ENCODE measurements at places on chromosomes 2 and 18.

GRCh38 chr2:177355874-177356273 lies 36.7 kb upstream of the AGPS start:
- DNase-seq = no peak

- DNase-seq = no peak
These were observed 109.7 kb downstream of the MSH2 start for GRCh38 chr2:47512581-47513083.

DNA sequence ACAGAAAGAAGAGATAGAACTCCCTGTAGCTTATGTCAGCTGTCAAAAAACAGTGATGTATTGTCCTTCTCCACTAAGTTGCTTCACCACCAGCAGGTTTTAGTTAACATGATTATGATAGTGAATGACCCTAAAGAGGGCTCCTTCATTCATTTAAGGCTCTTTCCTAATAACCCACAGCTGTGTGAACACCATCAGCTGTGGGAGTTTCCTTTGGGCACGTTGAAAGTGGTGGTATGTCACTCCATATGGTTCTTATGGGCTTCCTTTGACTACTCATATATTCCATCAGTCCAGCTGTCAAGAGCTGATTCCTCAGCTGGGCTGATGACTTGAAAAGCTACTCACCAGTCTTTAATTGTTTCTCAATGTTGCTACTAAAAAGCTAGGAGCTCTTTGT lies 210.3 kb downstream of the UBE2E3 start:
- no peak for DNase-seq

DNA sequence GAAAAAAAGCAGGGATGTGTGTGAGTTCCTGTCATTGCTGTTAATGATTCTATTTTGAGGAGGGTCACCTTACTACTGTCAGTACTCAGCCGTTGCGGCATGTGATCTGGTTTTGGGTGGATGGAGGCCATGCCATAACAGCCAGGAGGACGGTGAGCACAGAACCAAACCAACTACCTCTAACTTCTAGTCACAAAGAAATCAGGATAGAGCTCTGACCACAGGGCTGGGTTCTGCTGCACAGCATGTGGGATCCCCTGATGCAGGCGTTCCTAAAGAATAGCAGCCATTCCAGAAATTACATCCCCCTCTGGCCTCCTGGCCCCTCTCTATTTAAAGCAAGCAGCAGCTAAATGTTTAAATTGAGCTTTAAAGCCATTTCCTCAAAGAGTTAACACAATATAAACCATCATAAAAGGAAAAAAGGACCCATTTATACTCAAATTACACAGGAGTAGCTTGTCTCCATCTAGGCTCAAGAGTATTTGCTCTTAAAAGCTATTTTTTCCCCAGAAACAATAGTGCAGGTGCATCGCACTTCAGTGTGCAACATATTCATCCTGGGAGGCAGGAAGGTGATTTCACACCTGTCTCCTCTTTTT lies 786.4 kb downstream of the RNF144A start:
- DNase-seq = no peak

DNA sequence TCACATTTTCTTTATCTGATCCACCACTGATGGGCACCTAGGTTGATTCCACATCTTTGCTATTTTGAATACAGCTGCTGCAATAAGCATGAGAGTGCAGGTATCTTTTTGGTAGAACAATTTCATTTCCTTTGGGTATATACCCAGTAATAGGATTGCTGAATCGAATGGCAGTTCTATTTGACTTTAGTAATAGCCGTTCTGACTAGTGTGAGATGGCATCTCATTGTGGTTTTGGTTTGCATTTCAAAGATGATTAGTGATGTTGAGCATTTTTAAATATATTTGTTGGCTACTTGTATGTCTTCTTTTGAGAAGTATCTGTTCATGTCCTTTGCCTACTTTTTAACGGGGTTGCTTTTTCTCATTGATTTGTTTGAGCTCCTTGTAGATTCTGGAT lies 72.3 kb downstream of the CCDC138 start:
- no peak for DNase-seq

- DNase-seq = no peak
These were observed 133.6 kb downstream of the SP3 start for GRCh38 chr2:173831312-173832229.

DNA sequence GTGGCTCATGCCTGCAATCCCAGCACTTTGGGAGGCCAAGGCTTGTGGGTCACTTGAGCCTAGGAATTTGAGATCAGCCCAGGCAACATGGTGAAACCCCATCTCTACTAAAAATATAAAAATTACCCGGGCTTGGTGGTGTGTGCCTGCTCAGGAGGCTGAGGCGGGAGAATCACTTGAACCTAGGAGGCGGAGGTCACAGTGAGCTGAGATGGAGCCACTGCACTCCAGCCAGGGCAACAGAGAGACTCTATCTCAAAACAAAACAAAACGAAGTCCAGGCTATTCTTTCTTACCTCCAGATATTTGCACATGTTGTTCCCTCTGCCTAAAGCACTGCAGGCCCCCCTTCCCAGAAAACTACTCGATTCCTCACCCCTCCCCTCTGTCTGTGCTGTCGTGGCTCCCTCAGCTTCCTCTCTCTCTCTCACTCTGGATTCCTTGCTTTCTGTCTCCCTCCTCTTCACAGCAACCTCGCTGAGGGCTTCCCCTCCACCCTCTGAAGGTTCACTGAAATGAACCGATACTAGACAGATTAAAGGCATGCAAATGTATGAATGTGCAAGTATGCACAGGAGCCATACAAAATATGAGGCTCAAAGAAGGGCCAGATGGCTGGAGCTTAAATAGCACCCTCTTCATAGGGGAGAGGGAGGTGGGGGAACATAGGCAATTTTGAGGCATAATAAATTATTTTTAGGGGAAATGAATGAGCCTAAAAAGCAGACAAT lies 18.5 kb downstream of the TMEM177 start:
- peak; percentile 25 for DNase-seq

DNA sequence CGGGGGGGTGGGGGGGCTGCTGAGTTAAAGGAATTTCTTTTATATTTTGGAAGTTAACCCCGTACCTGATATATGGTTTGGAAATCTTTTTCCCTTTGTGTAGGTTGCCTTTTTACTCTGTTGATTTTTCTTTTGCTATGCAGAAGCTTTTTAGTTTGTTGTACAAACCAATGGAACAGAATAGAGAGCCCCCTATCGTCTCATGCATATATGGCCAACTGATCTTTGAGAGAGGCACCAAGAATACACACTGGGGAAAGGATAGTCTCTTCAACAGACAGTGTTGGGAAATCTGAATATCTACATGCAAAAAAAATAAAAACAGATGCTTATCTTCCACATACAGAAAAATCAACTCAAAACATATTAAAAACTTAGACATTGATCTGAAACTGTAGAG lies 647.8 kb upstream of the KLHL29 start:
- DNase-seq = no peak

DNA sequence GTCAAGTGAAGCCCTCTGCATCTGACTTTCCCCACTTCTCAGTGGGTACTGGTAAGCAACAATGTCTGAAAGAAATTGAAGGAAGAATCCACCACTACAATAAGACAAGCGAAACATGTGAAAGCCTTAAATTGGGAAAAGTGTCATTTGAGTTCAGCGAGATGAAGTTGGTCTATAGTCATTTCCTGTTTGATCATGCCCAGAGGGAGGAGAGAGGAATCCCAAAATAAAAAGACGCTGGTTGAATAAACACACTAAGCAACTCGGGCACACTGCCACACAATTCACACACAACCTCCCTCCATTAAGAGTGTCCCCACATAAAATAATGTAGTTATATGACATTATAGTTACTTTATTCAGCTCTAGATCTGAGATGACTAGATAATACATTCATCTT lies 166.1 kb downstream of the CBLN2 start:
- no peak for DNase-seq

- peak; percentile 17 for DNase-seq
These were observed 519 bp downstream of the TTL start for GRCh38 chr2:112482309-112483041.

- no peak for DNase-seq
These were observed 305.8 kb upstream of the GULP1 start for GRCh38 chr2:187985923-187986322.

GRCh38 chr18:49833814-49834213 lies 20.5 kb upstream of the ACAA2 start:
- DNase-seq = no peak

DNA sequence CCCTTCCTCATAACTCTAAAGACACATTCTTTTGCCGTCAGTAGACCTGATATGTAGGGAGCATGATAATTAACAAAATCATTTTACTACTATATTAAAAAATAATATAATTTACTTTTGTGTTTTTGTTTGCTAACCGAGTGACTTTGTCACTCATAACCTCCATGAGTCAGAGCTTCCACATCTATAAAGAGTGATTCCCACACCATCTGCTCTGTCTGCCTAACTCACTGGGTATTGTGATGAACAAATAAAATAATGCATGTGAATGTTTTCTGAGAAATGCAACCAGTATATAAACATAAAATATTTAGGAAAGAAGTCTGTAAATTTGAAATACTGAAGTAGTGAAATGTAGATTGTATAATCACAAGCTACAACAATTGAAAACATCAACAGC lies 123.4 kb upstream of the DSEL start:
- DNase-seq = no peak

- no peak for DNase-seq
These were observed 71.8 kb downstream of the ID2 start for GRCh38 chr2:8753609-8754008.

- DNase-seq = no peak
These were observed 668.2 kb upstream of the PKDCC start for GRCh38 chr2:41379496-41380221.

- DNase-seq = no peak
These were observed 181.3 kb downstream of the IKZF2 start for GRCh38 chr2:212970132-212970531.

- no peak for DNase-seq
These were observed 11.7 kb upstream of the CNGA3 start for GRCh38 chr2:98334439-98335078.
